ENCODE measurements at places on chromosomes 2 and 18. TPM values are rescaled to one million over a fixed set of nuclear protein-coding genes. Genes with fewer than 3 reads are reported as not detected.

Gene ZSWIM2
- polyA plus RNA-seq: not detected

Gene INHBB
- 0.04 TPM for polyA plus RNA-seq

Gene NTSR2
- not detected for polyA plus RNA-seq

DNA sequence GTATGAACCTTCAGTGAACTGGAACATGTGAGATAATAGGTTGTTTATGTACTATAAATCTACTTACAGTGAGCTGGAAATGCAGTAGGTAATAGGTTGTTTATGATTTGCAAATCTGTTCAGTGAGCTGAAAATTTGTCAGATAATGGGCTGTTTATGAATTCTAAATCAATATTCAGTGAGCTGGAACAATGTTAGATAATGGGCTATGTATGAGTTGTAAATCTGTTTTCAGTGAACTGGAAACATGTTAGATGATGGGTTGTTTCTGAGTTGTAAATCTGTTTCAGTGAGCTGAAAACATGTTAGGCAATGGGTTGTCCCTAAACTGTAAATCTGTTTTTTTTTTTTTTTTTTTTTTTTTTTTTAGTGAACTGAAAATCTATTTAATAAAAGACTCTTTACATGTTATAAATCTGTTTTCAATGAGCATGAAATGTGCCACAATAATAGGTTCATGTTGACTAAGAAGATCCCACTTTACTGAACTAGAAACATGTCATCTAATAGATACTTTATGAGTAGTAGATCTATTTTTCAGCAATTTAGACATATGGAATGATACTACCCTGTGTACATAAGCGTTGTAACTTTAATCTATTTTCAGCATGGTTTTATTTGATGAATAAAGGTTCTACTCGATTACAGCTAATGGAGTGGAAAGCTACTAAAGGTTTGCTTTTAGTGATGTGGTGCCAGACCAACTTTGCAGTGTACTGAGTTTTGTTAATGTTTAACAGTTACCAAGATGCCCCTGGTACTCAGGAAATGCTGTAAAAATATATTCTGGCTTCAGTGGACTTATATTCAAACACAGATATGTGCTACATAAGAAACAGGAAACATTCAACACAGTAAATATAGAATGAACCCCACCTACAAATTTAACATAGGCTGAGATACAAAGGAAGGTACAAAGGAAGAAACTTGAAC, 1471.8 kb downstream of the LRP1B start:
- no peak for DNase-seq

Gene SEPTIN10
- 114 TPM for polyA plus RNA-seq

Gene KLHL29
- 8.5 TPM for polyA plus RNA-seq

Gene DNAH6
- polyA plus RNA-seq: 1.8 TPM

- DNase-seq: no peak
These were observed 7.9 kb upstream of the CFAP36 start for GRCh38 chr2:55511508-55512124.

Gene GRHL1
- 5.4 TPM for polyA plus RNA-seq

Gene CGREF1
- polyA plus RNA-seq: 5.8 TPM

- no peak for DNase-seq
These were observed 97.3 kb upstream of the SERPINE2 start for GRCh38 chr2:224136396-224136795.

GRCh38 chr2:1688859-1689258, 55.5 kb downstream of the PXDN start:
- DNase-seq: no peak

Gene RIT2
- not detected for polyA plus RNA-seq

DNA sequence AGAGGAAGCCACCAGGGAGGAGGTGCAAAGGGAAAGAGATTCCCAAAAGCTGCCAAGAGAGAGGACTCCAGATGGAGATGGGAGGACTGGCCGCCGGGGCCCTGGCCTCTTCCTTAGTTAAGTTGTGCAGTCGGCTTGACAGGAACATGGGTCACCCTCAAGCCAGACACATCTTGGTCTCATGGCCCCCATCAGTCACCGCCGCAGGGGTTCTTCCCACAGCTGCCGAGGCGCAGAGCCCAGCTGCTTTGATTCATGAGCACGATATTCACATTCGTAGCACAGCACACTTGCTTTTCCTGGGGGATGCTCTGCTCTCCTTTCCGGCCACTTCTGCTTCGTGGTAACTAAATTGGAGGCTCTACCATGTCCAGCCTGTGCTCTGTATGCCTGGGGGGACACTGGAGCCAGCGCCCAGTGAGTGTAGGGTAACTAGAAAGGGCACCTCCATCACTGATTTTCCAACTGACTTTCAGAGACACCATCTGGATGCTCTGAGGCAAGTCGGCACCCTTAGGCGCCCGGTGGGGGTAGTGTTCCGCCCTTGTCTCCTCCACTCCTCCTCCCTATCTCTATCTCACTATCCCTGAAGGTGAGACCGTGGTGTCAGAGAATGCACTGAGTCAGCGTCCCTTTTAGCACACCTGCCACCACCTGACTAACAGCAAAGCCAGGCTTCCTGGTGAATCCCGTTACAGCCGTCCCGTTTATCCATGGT, 13.3 kb downstream of the TWIST2 start:
- no peak for DNase-seq

Gene TM4SF20
- polyA plus RNA-seq: 0.15 TPM

Gene IL36G
- 0.21 TPM for polyA plus RNA-seq

- no peak for DNase-seq
These were observed 1.6 kb downstream of the BAZ2B start for GRCh38 chr2:159614534-159615366.

Gene EN1
- not detected for polyA plus RNA-seq

- no peak for DNase-seq
These were observed 42.0 kb downstream of the RTP5 start for GRCh38 chr2:241911551-241911950.

DNA sequence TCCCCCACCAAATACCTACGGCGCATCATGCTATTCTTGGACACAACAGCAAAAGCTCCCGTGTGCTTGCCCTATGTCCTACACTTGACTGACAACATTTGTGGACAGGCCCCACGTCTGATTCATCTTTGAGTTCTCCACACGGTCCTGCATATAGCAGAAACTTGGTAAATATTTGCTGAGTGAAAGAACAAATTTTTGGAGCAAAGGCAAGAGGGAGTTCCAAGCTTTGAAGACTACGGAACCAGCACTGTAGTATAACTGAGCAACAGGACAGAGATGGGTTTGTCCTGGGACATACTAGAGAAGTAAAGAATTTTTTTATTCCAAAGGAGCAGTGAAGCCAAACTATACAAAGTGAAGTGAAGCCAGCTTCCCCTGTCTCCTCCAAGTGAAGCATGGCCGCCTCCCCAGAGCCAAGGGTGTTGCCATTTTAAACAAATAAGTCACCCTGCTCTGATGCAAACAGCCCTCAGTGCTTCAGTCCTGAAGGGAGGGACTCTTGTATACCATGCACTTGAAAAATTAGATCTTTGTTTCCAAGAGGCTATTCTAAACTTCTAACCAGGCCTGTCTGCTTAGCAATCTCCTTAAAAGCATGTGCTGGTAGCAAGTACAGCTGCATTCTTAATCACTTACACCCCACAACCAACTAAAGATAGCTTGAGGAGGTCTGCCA, 35.9 kb downstream of the SPRED2 start:
- DNase-seq: no peak

DNA sequence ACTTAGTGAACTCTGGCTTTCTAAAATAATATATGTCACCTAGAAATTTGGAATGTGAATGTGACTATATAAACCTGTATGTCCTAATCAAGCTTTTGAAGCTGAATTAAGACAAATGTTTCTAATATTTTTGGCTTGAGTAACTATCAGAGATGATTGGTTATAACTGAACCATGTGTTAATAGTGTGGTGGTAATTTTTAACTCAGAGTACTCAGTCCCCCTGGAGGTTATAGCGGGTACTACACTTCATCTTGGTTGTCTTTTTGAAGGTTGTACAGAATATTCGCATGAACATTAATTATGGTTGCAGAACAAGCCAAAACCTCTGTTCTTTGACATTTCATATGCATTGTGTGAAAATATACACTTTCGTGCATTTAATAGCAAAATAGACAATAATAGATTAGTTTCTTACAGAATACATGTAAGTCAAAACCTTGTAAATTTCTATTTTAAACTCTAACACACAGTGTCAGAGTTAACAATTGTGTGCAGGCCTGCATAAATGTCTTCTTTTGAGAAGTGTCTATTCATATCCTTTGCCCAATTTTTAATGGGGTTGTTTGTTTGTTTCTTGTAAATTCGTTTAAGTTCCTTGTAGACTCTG, 86.0 kb downstream of the OSBPL6 start:
- no peak for DNase-seq

Gene DHX57
- polyA plus RNA-seq: 43.1 TPM

DNA sequence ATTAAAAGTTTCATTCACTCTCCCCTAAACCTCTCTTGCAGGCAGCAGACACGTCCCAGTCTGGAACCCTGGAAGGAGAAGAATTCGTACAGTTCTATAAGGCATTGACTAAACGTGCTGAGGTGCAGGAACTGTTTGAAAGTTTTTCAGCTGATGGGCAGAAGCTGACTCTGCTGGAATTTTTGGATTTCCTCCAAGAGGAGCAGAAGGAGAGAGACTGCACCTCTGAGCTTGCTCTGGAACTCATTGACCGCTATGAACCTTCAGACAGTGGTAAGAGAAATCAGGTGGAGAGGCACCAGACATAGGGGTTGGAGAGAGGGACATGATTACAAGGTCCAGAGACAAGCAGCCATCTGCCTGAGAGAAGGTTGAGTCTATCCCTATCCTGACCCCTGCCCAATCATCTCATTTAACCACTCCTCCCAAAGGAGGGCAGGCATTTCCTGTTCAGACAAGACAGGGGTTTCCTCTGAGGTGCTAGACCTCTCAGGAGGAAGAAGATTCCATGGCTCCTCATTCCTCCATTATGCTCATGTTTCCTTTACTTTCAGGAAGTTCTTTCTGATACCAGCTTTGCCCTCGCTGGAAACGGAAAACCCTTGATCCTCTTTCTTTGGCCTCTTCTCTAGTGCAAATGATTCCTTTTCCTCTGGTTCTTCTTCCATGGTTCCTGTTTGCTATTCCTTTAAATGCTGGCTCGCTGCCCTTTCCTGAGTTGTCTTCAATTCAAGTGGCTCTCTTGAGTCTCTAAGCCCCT, 15.1 kb downstream of the PLCD4 start:
- no peak for DNase-seq

GRCh38 chr2:106044021-106044420, 150.1 kb downstream of the UXS1 start:
- DNase-seq: no peak

Gene MC4R
- 0.18 TPM for polyA plus RNA-seq

All from right renal cortex interstitium (tissue), 3 donors.